Type B pancreatic cell (in vitro differentiated cells): ENCODE measurements at places on chromosomes 16 and 17. TPM values are rescaled to one million over a fixed set of nuclear protein-coding genes. Genes with fewer than 3 reads are reported as not detected.

DNA sequence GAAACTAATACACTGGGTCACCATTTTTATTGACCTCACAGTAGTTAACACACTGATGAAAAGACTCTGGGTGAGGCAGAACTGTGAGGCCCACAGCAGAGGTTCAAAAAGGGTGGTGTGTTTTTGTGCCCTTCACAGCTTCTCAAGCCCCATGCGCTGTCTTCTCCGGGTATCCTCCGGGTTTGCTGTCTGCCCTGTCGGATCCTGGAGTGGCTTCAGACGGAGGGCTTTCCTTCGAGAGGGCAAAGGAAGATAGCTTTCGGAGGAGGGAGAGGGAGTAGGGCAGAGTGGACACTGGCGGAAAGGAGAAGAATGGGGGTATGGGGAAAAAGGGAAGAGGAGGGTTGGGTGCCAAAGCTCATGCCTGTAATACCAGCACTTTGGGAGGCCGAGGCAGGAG lies 80.8 kb downstream of the CYLD start:
- no peaks in the 10 kb centered on the region for H3K36me3 ChIP-seq
- H3K27ac ChIP-seq = no peak overlapping the region
- H3K27me3 ChIP-seq = peaks cover 7% of the 10 kb centered on the region
- H3K4me3 ChIP-seq = no peak overlapping the region
- no peaks in the 10 kb centered on the region for H3K4me1 ChIP-seq

DNA sequence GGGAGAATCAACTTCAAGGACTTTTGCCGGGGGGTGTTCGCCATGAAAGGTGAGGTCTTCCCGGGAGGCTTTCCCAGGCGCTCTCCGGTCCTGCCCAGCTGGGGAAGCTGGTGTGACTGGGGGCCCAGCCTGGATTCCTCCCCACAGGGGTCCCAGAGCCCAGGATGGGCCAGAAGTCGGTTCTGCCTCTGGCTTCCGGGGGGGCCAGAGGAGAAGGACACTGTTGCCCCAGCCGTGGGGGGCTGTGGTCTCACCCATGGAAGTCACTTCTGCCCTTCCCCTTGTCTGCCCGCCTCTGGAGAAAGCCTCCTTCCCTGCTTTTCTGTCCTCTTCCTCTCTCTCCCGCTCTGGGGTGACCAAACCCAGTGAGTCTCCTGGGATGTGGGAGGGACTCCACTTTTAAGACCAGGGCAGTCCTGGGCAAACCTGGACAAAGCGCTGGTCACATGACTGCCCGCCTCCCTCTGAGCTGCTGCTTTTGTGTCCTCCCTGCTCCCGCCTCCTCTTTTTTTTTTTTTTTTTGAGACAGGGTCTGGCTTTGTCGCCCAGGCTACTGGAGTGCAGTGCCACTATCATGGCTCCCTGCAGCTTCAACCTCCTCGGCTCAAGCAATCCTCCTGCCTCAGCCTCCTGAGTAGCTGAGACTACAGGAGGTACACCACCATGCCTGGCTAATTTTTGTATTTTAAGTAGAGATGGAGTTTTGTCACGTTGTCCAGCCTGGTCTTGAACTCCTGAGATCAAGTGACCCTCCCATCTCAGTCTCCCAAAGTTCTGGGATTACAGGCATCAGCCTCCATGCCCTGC lies 40.6 kb downstream of the RAB11FIP4 start:
- no peak for DNase-seq
- H3K4me3 ChIP-seq = peak overlapping the region; percentile 45
- H3K27ac ChIP-seq = no peak overlapping the region
- H3K36me3 ChIP-seq = no peaks in the 10 kb centered on the region
- H3K4me1 ChIP-seq = peaks cover 3% of the 10 kb centered on the region
- peaks cover 4% of the 10 kb centered on the region for H3K27me3 ChIP-seq

DNA sequence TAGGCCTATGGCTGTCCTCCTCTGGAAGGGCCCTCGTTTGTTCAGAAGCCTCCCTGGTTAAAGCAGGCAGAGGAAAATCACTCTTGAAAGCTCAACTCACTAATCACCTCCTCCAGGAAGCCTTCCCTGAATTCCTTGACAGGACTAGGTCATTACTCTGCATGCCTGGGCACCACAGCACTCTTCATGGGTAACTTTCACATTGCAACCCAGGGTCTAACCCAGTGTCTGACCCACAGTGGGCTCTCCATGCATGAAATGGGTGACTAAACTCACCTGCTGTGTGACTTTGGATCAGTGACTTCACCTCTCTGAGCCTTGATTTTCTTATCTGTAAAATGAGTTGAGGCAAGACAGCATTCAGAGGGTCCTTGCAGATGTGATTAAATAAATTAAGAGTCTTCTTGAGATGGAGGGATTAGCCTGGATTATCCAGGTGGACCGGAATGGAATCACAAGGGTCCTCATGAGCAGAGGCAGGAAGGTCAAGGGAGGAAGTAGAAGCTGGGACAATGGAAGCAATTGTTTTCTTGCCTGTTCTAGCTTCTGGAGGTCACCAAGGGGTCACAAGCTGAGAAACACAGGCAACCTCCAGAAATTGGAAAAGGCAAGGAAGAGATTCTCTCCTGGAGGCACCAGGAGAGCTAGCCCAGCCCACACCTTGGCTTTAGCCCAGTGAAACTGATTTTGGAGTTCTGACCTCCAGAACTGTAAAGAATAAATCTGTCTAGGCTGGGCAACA lies 3.8 kb upstream of the RAI1 start:
- no peak for DNase-seq
- H3K27me3 ChIP-seq = peaks cover 3% of the 10 kb centered on the region
- no peak overlapping the region for H3K27ac ChIP-seq
- H3K4me3 ChIP-seq = no peak overlapping the region
- peaks cover 29% of the 10 kb centered on the region for H3K4me1 ChIP-seq

- peaks cover 9% of the 10 kb centered on the region for H3K27me3 ChIP-seq
- no peak overlapping the region for H3K4me3 ChIP-seq
- no peaks in the 10 kb centered on the region for H3K36me3 ChIP-seq
- no peak for DNase-seq
- H3K27ac ChIP-seq = no peak overlapping the region
Measured at GRCh38 chr16:81216706-81217105, 21.8 kb upstream of the BCO1 start.

GRCh38 chr16:8801701-8802100 lies 4.1 kb downstream of the PMM2 start:
- DNase-seq = no peak
- H3K4me1 ChIP-seq = peaks cover 17% of the 10 kb centered on the region
- no peaks in the 10 kb centered on the region for H3K27me3 ChIP-seq

DNA sequence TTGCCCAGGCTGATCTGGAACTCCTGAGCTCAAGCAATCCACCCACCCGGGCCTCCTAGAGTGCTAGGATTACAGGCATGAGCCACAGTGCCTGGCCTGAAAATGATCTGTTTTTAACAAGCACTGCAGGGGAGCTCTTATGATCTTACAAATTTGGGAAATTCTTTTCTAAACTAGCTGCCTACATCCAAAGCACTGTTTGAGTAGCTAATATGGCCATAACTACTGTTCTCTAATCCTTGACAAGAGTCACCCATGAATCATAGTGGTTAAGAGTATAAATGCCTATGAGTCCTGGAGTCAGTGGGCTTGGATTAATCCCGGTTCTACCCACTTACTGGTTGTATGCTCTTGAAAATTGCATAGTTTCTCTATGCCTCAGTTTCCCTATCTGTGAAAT lies 1.4 kb upstream of the CPPED1 start:
- DNase-seq = no peak
- H3K36me3 ChIP-seq = no peaks in the 10 kb centered on the region
- no peaks in the 10 kb centered on the region for H3K27me3 ChIP-seq
- peaks cover 27% of the 10 kb centered on the region for H3K4me1 ChIP-seq

GRCh38 chr16:87575027-87575804 lies 27.1 kb upstream of the JPH3 start:
- no peak for DNase-seq
- no peak overlapping the region for H3K27ac ChIP-seq
- no peaks in the 10 kb centered on the region for H3K27me3 ChIP-seq
- no peaks in the 10 kb centered on the region for H3K36me3 ChIP-seq
- peaks cover 16% of the 10 kb centered on the region for H3K4me1 ChIP-seq
- no peak overlapping the region for H3K4me3 ChIP-seq

GRCh38 chr16:14523632-14524031 lies 106.4 kb downstream of the PARN start:
- peaks cover 6% of the 10 kb centered on the region for H3K36me3 ChIP-seq
- no peaks in the 10 kb centered on the region for H3K27me3 ChIP-seq
- H3K4me3 ChIP-seq = no peak overlapping the region
- DNase-seq = no peak
- H3K4me1 ChIP-seq = peaks cover 47% of the 10 kb centered on the region

DNA sequence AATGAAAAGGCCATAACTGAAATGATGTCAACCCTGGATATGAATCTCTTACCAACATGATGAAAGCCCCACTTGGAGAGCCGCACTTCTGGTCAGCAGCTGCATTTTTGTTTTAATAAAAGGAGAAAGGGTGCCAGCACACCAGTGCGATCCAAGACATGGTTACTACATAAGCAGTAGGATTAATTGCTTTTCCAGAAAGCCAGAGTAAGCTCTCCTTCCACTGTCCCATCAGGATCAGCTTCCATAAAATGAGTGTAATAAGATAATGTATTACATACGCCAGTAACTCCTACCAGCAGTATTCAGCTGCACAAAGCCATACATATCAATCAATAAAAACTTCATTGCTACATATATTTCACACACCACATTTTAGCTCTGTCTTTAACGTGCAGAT lies 26.3 kb upstream of the NACA2 start:
- DNase-seq = no peak
- no peaks in the 10 kb centered on the region for H3K27me3 ChIP-seq
- H3K4me1 ChIP-seq = no peaks in the 10 kb centered on the region
- H3K27ac ChIP-seq = no peak overlapping the region
- H3K36me3 ChIP-seq = peaks cover 4% of the 10 kb centered on the region

DNA sequence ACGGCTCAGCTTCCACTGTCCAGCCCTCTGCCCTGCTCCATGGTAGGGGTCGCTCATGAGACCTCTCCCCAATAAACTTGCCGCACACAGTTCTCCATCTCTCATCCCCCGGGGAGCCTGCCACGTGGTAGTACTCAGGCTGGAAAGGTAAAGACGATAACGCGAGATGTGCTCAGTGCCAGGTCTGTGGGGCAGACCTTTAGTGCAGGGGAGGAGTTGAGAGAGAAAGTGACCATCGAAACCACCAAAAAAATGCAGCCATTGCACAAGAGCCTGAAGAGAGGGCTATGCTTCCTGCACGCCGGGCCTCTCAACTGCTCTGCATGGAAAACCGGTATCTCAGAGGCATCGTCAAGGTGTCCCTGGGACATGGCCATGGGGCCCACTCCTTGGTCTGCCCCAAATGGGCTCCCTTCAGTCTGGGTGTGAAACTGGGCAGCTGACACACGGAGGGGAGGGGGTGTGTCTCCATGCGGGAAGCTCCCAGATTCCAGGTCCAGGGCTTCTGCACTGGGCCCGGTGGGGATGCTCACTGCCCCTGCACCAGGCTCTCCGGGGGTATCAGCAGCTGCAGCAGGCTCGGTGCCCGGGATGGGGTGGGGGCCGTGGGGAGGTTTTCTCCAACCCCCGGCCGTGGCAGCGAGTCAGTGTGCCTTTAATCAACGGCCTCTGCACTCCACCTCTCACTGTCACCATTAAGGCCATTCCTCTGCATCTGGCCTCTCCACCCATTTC lies 4.7 kb upstream of the AANAT start:
- H3K4me3 ChIP-seq = no peak overlapping the region
- H3K27ac ChIP-seq = no peak overlapping the region
- H3K36me3 ChIP-seq = no peaks in the 10 kb centered on the region
- DNase-seq = no peak
- H3K27me3 ChIP-seq = no peaks in the 10 kb centered on the region

DNA sequence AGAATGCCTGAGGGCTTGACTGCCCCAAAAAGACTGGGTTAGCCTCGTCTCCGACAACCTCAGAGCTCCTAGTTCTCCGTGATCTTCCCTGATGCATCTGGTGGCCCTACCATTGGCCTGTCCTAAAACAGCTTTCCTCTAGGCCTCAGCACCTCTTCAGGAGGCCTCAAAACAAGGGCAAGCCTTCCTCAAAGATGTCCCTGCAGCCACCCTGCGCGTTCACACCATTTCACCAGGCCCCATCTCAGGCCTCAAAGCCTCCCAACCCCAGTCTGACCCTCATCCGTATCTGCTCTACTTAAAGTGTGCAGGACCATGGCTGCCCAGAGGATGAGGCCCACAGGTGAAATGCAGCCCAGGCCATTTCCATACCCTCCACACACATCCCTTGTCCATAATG lies 7.4 kb downstream of the ALOXE3 start:
- peak overlapping the region; percentile 72 for H3K4me3 ChIP-seq
- no peaks in the 10 kb centered on the region for H3K36me3 ChIP-seq
- peaks cover 82% of the 10 kb centered on the region for H3K27me3 ChIP-seq
- DNase-seq = no peak

DNA sequence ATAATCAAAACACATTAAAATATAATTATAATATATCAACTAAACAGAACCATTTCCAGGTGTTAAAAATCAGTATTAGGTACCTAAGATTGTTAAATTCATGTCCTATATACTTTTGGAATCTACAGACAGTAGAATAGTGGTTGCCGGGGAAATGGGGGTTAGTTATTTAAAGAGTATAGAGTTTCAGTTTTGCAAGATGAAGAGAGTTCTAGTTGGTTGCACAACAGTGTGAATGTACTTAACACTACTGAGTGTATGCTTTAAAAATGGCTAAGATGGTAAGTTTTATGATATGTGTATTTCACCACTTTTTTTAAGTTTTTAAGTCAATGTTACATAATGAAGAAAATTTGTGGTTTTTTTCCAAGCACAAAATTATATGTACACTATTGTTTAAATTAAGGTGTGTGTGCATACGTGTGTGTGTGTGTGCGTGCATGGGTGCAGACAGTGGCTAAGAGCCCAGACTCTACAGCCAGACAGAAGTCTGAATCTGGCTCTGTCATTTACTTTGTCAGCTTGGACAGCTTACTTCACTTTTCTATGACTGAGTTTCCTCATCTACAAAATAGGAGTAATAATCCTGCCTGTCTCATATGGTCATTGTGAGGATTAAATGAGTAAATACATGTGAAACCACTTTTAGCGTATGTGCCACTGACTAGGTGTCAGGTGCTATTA lies 25.3 kb upstream of the PHAF1 start:
- H3K36me3 ChIP-seq = no peaks in the 10 kb centered on the region
- no peaks in the 10 kb centered on the region for H3K27me3 ChIP-seq
- no peak for DNase-seq
- H3K4me3 ChIP-seq = no peak overlapping the region
- H3K27ac ChIP-seq = no peak overlapping the region

SPN gene
- total RNA-seq = 0.14 and 0.31 TPM in 2 replicates

TMEM238L gene
- total RNA-seq = not detected in 2 replicates

ZNF423 gene
- total RNA-seq = 6.1 and 72.6 TPM in 2 replicates

MYO15A gene
- 1.8 and 2.2 TPM in 2 replicates for total RNA-seq

PRSS27 gene
- 19.0 and 24.6 TPM in 2 replicates for total RNA-seq

VEZF1 gene
- total RNA-seq = 53.3 and 73.2 TPM in 2 replicates

SGCA gene
- total RNA-seq = 0.72 TPM in 1 of 2 replicates, not detected in the other

SOX15 gene
- total RNA-seq = 0.77 and 4.0 TPM in 2 replicates

PLEKHG4 gene
- total RNA-seq = 2.9 and 3.8 TPM in 2 replicates

VTN gene
- 20.3 and 54.1 TPM in 2 replicates for total RNA-seq

ANKRD40CL gene
- 0.90 TPM in 1 of 2 replicates, not detected in the other for total RNA-seq

SCN4A gene
- total RNA-seq = 0.39 TPM in 1 of 2 replicates, not detected in the other

PPM1E gene
- 1.1 and 3.6 TPM in 2 replicates for total RNA-seq
